ENCODE measurements at places on chromosomes 11 and 22.

- DNase-seq: no peak
Measured at GRCh38 chr22:45698094-45698493, 26.5 kb downstream of the ATXN10 start.

DNA sequence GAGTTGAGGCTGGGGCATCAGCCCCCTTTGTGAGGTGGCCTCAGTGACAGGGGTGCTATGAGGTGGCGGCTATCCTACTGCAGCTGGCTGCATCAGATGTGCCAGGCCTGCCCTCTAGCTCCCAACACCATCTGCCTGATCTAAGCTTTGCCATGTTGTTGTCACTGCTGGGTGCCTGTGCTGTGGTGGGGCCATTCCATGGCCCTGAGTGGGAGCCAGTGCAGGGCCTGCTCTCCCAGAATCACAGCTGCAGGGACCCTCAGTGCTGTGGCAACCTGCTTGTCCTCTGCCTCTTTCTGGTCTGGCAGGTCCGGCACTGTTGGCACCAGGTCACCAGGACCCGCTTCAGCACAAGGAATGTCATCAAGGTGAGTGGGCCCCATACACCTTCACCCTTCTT, 1.8 kb upstream of the SNU13 start:
- no peak for DNase-seq

GRCh38 chr11:61149624-61150615, 11.3 kb downstream of the VPS37C start:
- no peak for DNase-seq

GRCh38 chr11:92269021-92269420, 44.4 kb downstream of the FAT3 start:
- DNase-seq: no peak

- no peak for DNase-seq
Measured at GRCh38 chr11:45193695-45194094, 47.3 kb downstream of the PRDM11 start.

GRCh38 chr11:115428306-115428705, 75.9 kb downstream of the CADM1 start:
- no peak for DNase-seq

- DNase-seq: no peak
Measured at GRCh38 chr22:20749453-20749852, 24.5 kb upstream of the SERPIND1 start.

GRCh38 chr11:118033443-118033842, 43.4 kb upstream of the TMPRSS4 start:
- no peak for DNase-seq

GRCh38 chr22:29690476-29690875, 29.3 kb upstream of the CABP7 start:
- DNase-seq: no peak

- no peak for DNase-seq
Measured at GRCh38 chr11:1202154-1202775, 20.6 kb upstream of the MUC5B start.

- DNase-seq: no peak
Measured at GRCh38 chr11:119586181-119586580, 142.8 kb downstream of the NECTIN1 start.

DNA sequence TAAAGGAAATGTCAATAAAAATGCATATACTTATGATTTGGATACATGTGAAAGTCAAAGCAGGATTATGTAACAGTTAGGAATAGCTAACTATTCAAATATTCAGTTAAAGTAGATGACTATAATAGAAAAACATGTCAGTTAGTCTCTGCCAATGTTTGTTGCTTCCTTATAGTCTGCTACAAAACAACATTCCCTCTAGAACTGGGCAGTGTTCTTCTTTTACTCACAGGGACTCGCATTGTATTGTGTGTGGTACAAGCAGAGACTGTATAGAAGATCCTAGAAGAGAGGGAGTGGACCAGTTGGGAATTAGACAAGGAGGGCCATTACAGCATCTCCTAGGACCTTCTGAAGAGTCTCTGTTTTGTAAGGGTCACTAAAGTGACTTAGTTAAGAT, 10.6 kb downstream of the ACAT1 start:
- no peak for DNase-seq

- no peak for DNase-seq
Measured at GRCh38 chr22:29195964-29196666, 9.6 kb upstream of the EMID1 start.

DNA sequence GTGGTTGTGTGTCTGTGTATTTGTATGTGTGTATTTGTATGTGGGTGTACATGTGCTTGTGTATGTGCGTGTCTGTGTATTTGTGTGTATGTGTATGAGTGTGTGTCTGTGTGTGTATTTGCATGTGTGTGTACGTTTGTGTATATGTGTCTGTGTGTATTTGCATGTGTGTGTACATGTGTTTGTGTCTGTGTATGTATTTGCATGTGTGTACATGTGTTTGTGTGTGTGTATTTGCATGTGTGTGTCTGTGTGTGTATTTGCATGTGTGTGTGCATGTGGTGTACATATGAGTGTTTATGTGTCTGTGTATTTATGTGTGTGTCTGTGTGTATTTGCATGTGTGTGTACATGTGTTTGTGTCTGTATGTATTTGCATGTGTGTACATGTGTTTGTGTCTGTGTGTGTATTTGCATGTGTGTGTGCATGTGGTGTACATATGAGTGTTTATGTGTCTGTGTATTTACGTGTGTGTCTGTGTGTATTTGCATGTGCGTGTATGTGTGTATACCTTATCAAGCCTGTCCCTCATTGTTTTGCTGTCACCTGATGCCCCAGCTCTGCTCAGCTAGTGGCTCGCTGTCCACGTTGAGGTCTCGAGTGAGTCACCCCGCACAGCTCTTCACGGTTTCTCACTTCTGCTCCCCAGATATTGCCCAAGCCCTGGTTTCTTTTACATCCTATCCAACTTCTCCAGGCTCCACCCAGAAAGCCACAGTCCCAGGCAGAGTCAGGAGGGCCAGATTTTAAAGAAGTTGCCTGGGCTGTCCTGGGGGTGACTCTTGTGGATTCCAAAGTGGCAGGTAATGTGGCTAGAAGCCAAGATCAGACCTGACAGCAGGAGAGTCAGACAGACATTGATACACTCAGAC, 15.2 kb downstream of the MB start:
- no peak for DNase-seq

DNA sequence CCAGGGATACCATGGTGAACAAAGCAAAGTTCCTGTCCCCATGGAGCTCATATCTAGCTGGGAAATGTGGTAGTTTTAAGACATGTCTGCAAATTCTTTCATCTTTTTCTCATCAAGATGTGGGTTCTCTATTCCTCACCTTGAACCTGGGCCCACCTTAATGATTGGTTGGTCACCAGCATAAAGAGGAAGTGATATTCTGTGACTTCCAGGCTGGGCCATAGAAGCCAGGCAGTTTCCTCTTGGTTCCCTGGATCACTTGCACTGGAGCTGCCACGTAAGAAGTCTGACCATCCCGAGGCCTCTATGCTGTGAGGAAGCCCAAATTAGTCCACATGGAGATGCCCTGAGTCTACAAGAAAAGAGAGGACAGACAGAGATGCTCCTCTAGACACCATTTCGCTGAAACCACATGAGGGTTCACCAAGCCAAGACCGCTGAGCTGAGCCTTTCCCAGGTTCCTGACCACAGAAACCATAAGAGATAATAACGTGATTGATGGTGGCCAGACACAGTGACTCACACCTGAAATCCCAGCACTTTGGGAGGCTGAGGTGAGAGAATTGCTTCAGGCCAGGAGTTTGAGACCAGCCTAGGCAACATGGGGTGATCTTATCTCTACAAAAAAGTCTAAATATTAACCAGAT, 119.5 kb upstream of the ISX start:
- no peak for DNase-seq

DNA sequence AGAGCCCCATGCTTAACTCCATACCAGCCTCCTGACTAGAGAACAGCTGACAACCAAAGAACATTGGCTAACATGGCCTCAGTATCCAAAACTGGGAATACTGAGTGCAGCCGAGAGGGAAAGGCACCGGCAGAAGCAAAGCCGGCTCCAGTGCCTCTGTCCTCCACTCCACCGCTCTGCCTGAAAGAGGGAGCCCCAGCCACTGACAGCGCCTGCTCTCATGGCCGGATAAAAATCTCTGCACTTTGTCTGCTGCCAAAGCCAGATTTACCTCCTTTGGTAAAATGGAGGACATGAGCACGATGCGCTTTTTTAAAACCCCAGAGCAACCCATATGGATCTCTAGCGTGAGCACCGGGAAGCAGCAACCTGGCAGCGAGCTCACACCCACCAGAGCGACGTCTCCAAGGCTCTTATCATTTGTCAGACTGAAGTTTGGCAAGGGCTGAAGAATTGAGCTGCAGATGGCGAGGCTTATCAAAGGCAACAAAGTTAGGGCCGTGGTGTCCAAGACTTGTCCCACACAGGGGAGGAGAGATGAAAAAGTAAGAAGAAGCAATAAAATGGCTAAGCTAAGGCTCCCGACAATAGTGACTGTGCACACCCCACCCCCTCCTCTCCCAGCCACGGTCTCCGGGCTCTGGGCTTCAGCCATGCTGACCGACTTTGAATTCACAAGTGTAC, 71.4 kb downstream of the EFCAB6 start:
- DNase-seq: no peak

All from NCI-H748 treated with DMSO at 0.1 percent for 48 hours (cell line).